ENCODE measurements at places on chromosomes 11 and 22.

DNA sequence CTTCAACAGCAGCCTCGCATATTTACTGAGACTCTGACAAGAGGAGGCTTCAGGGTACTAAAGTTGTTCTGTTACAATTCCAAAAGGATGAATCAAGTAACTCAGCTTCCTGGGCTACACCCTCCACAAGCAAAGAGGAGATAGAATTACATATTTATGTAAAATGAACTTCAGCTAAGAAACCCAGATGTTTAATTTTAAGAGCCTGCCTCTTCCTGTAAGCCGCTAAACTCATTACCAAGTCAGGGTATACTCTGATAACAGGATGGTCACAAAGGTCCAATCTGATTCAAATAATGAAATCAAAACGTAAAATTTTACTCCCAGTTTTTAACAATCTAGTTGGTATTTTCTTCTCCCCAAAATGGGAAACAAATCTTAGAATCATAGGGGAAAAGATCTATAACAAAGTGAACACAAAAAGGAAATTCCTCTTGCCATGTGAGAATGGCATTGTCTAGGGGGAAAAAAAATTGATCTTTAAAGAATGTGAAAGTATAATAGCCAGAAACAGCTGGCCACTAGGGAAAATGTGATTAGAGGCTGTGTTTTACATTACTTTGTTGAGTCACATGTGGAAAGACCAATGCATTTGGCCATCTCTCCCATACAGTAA lies 30.9 kb downstream of the CHEK2 start:
- peak; percentile 73 for DNase-seq

- no peak for DNase-seq
These were observed 45.3 kb upstream of the ADA2 start for GRCh38 chr22:17264321-17265052.

DNA sequence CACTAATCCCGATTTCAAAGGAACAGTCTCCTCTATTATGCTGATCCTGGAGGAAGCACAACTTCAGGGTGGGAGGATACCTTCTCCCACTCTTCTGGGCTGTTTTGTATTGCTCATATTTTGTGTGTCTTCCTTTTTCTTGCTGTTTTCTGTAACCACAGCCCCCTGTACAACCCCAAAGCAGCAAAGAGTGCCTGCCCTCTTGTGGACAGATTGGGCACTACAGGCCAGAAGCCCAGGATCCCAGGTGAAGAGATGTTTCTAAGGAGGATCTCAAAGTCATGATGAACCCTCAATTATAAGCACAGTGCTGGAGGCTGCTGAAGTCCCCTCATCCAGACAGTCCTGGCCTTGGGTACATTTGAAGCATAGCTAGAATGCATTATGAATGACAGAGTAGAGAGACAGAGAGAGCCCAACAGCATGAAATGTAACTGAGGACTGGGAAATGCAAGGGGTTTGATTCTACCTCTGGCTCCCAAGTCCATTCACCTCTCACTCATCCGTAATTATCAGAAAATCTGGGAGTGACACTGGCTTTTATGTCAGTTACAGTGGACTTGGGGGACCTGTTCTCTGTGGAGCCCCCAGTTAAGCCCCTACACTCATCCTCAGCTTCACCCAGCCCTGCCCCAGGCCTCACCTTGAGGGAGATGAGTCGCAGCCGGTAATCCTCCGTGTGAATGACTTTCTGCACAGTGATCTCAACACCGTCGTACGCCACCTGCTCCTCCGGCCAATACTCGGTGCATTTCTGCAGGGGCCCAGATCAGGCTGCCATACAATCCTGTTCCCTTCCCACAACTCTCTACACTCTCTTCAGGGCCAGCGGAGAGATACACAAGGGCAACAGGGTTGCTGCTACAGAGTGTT lies 6.2 kb upstream of the IGSF22 start:
- peak; percentile 50 for DNase-seq

- DNase-seq: peak; percentile 73
These were observed 2.6 kb upstream of the UCP3 start for GRCh38 chr11:74011360-74012073.

GRCh38 chr22:50032941-50033601 lies 20.5 kb upstream of the IL17REL start:
- DNase-seq: no peak
